ENCODE measurements at places on chromosomes 7 and 10. TPM values are rescaled to one million over a fixed set of nuclear protein-coding genes. Genes with fewer than 3 reads are reported as not detected.

- peaks cover 6% of the 10 kb centered on the region for H3K36me3 ChIP-seq
- no peaks in the 10 kb centered on the region for H3K27me3 ChIP-seq
- DNase-seq = no peak
- no peaks in the 10 kb centered on the region for H3K4me1 ChIP-seq
- no peak overlapping the region for H3K27ac ChIP-seq
Measured at GRCh38 chr10:102696736-102697135, 17.5 kb downstream of the ARL3 start.

- peaks cover 5% of the 10 kb centered on the region for H3K4me1 ChIP-seq
- no peaks in the 10 kb centered on the region for H3K27me3 ChIP-seq
- H3K4me3 ChIP-seq = no peak within 1 kb of the TSS
Measured at GRCh38 chr10:72087969-72088888, at the start of gene SPOCK2. TSS of gene SPOCK2 (minus strand) at chr10:72088551. CDS start at chr10:72088328, 223 bp downstream.

The GPR37 gene
- 0.33 TPM for total RNA-seq

GRCh38 chr10:64486901-64487300 is 965.7 kb downstream of the REEP3 start:
- no peak overlapping the region for H3K27ac ChIP-seq
- no peaks in the 10 kb centered on the region for H3K36me3 ChIP-seq

DNA sequence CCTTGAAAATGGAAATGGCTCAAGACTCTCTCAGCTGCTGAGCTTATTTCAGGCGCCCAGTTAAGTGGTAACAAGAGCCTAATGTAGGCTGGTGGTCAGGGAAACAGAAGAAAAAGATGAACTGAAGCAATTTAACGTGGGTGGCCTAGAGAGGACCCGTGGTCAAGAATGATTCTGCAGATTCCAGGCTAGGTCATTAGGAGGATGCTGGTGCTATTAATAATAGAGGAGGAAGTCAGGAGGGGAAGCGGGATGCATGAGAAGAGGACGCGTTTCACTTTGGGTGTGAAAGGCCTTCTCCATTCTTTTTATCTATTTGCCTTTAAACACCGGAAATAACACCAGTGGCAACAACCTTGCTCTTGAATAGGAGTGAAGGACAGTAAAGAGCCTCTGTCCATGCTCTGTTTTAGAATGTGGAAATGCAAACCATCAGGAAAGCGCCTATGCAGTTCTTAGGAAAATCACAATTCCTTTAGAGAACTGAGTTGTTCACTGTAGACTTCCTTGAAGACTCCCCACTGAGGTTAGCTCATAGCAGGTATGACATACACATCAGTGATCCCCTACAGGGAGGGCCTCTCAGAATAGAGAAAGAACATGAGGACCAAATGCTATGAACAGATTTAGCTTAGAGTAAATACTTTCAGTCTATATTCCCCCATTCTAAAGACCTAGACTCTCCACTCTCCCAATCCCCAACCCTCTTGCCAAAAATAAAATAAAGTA is 8.6 kb downstream of the LIPA start:
- H3K27ac ChIP-seq = no peak overlapping the region
- H3K4me3 ChIP-seq = no peak overlapping the region
- peaks cover 21% of the 10 kb centered on the region for H3K4me1 ChIP-seq
- H3K27me3 ChIP-seq = no peaks in the 10 kb centered on the region
- peaks cover 14% of the 10 kb centered on the region for H3K36me3 ChIP-seq
- no peak for DNase-seq

The AKR1C4 gene
- total RNA-seq = 3.2 TPM

GRCh38 chr10:23171232-23171876 is 20.8 kb upstream of the PTF1A start:
- H3K4me1 ChIP-seq = peaks cover 5% of the 10 kb centered on the region
- no peak overlapping the region for H3K27ac ChIP-seq
- no peak for DNase-seq

DNA sequence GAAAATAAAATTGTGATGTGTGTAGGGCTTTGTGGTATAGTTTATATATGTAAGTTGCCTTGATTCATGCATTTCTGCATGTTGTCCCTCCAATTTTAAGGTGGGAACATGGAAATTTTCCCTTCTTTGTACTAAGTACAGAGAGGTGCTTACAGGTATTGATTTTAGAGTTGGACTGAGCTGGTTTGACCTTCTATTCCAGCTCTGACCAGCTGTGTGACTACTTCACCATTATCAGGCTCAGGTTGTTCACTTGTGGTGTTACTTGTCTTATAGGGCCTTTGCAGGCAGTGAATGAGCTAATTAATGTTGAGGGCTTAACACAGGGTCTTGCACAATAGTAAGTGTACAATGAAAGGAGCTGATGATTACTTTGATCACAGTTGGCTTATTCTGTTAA is 16.3 kb downstream of the ZNF804B start:
- H3K27ac ChIP-seq = no peak overlapping the region
- H3K27me3 ChIP-seq = no peaks in the 10 kb centered on the region
- H3K36me3 ChIP-seq = no peaks in the 10 kb centered on the region
- DNase-seq = no peak
- H3K4me3 ChIP-seq = no peak overlapping the region

The KCNK18 gene
- total RNA-seq = not detected

DNA sequence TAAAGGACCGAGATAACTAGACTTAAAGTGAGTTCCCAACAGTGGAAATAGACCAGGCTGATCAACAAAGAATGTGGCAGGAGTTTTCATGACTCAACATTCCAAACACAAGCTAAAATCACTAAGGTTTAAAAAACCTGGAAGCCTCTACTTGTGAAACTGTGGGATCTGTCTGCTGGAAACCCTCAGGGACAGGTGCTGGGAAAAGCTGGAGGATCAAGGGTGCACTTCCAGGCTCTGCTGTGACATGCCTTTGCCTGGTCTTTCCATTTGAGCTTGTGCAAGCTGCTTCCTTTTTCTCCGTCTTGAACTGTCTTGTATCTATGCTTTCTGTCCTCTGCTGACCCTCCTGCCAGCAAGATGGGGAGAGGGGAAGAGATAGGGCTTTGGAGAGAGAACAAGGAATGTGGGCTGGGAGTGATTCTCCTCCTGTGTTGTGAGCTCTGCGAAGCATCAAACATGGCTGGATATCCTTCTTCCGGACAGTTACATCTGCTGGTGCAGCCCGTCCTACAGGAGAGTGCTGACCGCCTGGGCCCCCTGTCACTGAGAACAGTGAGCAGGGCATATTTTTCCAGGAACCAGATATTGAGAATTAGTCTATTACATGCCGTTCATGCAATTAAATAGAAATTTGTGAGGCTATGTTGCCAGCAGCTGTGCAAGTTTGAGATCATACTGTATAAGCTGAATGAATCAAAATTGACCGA is 25.5 kb downstream of the ARHGAP22 start:
- DNase-seq = no peak
- H3K4me1 ChIP-seq = no peaks in the 10 kb centered on the region
- H3K4me3 ChIP-seq = no peak overlapping the region
- no peak overlapping the region for H3K27ac ChIP-seq
- no peaks in the 10 kb centered on the region for H3K27me3 ChIP-seq

DNA sequence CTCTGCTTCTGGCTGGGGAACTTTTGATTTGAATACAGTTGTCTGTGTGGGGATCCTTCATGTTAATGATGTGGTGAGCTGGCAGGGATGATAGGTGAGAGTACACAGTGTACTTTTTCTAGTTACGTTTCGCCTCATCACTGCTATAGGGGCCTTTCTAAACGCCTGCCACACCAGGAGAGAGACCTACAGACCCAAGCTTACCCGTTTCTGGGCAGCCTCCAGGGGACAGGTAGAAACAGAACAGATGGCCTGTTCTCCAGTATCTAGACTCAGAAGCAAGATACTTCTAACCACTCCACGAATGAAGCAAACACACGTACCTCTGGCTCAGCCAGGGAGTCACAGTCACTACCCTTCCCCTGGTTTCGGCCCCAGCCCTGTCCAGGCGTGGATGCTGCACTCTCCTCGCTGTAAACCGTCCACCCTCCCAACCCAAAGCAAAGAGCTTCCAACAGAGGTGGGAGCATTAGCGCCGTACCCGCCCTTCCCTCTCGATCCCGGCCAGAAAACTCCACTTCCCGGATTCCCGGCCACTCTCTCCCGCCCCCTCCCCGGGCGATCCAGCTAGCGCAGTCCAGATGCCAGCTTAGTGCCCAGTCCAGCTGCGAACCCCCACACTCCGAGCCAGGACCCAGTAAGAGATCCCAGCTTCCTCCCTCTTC is 1.2 kb downstream of the CCDC6 start:
- peak overlapping the region; percentile 92 for H3K27ac ChIP-seq
- no peaks in the 10 kb centered on the region for H3K36me3 ChIP-seq
- peaks cover 22% of the 10 kb centered on the region for H3K4me1 ChIP-seq
- no peaks in the 10 kb centered on the region for H3K27me3 ChIP-seq
- peak overlapping the region; percentile 94 for H3K4me3 ChIP-seq
- DNase-seq = no peak

The SPDYE8 gene
- total RNA-seq = not detected

- DNase-seq = no peak
- H3K27me3 ChIP-seq = no peaks in the 10 kb centered on the region
- no peak overlapping the region for H3K4me3 ChIP-seq
- H3K27ac ChIP-seq = no peak overlapping the region
- H3K36me3 ChIP-seq = no peaks in the 10 kb centered on the region
Measured at GRCh38 chr7:21377545-21377944, 50.3 kb upstream of the SP4 start.
